ENCODE measurements at places on chromosomes 5 and 9. TPM values are rescaled to one million over a fixed set of nuclear protein-coding genes. Genes with fewer than 3 reads are reported as not detected.

RCL1 gene
- total RNA-seq, result 16.7 TPM

PLPP7 gene
- 11.4 TPM for total RNA-seq

CCNO gene
- 0.30 TPM for total RNA-seq

FSTL4 gene
- not detected for total RNA-seq

TMEM174 gene
- not detected for total RNA-seq

SLC6A18 gene
- total RNA-seq, result not detected

MEGF10 gene
- under 0.01 TPM for total RNA-seq

Data from smooth muscle cell of the coronary artery (primary cell).